ENCODE measurements at places on chromosomes 2 and 18. TPM values are rescaled to one million over a fixed set of nuclear protein-coding genes. Genes with fewer than 3 reads are reported as not detected.

The POTEC gene
- not detected for total RNA-seq

The FBLN7 gene
- total RNA-seq: 0.50 TPM

The GKN2 gene
- total RNA-seq: not detected

DNA sequence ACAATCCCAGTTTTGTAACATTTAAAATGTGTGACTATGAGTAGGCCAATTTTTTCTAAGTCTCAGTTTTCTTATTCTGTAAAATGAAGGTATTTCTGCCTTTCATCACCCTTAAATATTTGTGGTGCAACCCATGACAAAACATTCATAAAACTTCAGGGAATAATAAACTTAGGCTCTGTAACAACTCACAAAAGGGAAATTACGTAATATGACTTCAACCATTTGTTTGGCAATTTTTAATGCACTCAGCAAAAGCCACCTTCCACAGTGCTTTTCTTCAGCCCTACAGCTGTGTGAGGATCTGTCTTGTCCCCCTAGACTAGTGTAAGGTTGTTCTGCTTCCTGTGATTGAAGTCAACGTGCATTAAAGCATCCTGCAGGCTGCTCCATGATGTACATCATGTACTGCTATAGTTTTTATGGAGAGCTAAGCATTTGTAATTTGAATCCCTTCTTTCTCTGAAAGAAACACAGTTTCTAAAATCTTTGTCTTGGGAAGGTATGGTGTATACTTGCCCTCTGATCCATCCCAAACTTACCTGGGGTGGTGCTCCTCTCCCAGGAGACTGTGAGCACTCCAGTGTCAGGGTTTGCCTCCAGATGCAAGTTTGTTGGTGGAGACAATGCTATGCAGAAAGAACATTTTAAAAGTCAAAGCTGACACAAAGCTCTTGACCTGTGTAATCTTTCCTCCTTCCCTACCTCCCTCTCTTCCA, 39.1 kb downstream of the FN1 start:
- H3K4me1 ChIP-seq: no peaks in the 10 kb centered on the region
- H3K36me3 ChIP-seq: no peaks in the 10 kb centered on the region
- no peak overlapping the region for H3K27ac ChIP-seq
- no peaks in the 10 kb centered on the region for H3K27me3 ChIP-seq
- no peak for DNase-seq

DNA sequence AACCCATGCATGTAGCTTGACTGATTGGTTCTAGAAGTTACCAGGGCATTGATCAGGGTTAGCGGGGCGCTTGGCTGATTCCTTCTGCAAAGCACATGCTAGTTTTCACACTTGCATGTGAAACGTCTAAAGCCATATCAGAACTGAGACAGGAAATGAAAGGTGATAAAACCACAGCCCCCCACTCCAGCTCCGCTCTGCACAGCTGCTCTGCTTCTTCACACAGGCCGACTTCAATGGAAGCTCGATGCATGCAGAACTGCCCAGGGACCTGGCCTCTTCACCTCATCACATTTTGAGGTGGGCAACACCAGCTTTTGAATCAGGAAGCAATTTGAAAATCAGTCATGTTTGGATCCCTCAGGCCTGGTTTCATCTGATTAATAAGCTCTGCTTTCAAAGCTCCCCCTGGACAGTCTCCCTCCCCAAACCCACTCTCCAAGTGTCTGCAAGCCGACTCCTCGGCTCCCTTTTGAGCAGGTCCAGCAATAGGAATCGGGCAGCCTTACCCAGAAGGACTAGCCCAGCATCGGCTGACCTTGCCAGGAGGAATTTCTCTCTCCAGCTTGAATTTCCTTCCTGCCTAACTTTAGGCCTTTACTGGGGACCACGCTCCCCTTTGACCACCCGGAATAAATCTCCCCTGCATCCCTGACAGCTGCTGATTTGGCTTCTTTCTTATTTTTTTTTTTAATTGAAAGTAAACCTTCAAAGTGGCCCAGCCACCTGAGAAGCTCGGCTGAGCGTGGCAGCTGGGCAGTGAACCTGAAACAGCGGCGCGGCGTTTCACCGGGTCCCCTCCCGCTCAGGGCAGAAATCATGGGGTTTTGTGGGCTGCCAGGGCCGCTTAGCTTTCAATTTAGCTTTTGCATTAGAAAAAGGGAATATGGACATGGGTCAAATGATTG, 31.7 kb downstream of the HRH4 start:
- DNase-seq: no peak
- peaks cover 6% of the 10 kb centered on the region for H3K27me3 ChIP-seq
- no peak overlapping the region for H3K4me3 ChIP-seq
- H3K27ac ChIP-seq: no peak overlapping the region
- H3K36me3 ChIP-seq: no peaks in the 10 kb centered on the region

DNA sequence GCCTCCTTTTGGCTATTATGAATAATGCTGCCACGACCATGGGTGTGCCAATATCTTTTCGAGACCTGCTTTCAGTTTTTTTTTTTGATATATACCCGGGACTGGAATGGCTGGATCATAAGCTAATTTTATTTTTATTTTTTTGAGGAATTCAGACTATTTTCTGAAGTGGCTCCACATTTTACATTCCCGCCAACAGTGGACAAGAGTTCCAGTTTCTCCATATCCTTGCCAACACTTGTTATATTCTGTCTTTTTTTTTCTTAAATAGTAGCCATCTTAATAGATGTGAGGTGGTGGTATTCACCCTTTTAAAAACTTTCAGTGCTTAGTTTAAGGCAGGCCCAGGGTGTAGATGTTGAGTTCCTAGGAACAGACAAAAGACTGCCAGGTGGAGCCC, 11.8 kb downstream of the LPIN1 start:
- H3K27ac ChIP-seq: no peak overlapping the region
- peaks cover 16% of the 10 kb centered on the region for H3K4me1 ChIP-seq
- no peaks in the 10 kb centered on the region for H3K27me3 ChIP-seq
- no peak overlapping the region for H3K4me3 ChIP-seq

DNA sequence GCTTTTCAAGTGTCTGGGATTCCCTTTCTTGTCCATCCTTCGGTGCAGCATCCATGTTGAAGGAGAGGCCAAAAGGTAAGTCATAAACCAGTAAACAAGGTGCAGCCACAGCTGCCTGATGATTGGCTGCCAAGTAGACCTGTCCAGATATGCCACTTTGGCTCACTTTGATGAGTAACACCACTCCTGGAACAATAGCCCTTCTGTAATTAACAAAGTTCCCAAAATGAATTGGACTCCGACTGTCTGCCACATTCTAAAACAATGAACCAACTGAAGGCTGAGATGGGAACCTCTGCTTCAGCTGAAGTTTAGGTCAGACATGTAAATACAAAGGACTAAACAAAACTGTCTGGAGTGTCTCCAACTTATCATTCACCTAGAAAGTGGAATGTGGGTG, 82.2 kb upstream of the LGALSL start:
- H3K4me3 ChIP-seq: no peak overlapping the region
- no peaks in the 10 kb centered on the region for H3K36me3 ChIP-seq
- H3K27ac ChIP-seq: no peak overlapping the region
- no peak for DNase-seq
- H3K27me3 ChIP-seq: no peaks in the 10 kb centered on the region
- no peaks in the 10 kb centered on the region for H3K4me1 ChIP-seq

- H3K27ac ChIP-seq: no peak overlapping the region
- H3K36me3 ChIP-seq: no peaks in the 10 kb centered on the region
- DNase-seq: no peak
- H3K27me3 ChIP-seq: no peaks in the 10 kb centered on the region
Measured at GRCh38 chr2:132414081-132414480, 2.5 kb upstream of the GPR39 start.

GRCh38 chr18:63363951-63364350, 3.1 kb downstream of the KDSR start:
- no peak overlapping the region for H3K4me3 ChIP-seq
- no peak overlapping the region for H3K27ac ChIP-seq
- peaks cover 28% of the 10 kb centered on the region for H3K4me1 ChIP-seq
- DNase-seq: no peak
- H3K27me3 ChIP-seq: no peaks in the 10 kb centered on the region
- no peaks in the 10 kb centered on the region for H3K36me3 ChIP-seq

DNA sequence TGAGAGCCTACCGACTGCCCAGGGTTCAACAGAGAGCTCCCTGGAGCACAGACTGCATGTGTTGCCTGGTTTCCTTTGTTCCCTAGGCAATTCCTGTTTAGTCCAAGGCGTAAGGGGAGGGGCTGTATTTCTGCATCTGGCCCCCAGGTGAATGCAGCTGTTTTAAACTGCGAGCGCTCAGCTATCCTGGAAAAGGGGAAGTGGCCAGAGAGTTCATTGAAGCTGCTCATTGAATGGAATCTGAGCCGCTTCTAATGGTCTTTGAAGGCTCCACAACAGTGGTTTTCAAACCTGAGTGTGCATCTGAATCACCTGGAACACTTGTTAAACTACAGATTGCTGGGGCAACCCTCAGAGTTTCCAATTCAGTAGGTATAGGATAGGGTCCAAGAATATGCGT, 18.1 kb downstream of the MAPK4 start:
- no peaks in the 10 kb centered on the region for H3K36me3 ChIP-seq
- no peak overlapping the region for H3K4me3 ChIP-seq
- H3K27me3 ChIP-seq: no peaks in the 10 kb centered on the region

GRCh38 chr2:73334620-73335019, 41.3 kb upstream of the EGR4 start:
- no peak overlapping the region for H3K27ac ChIP-seq
- no peak for DNase-seq
- no peaks in the 10 kb centered on the region for H3K36me3 ChIP-seq
- no peaks in the 10 kb centered on the region for H3K4me1 ChIP-seq

DNA sequence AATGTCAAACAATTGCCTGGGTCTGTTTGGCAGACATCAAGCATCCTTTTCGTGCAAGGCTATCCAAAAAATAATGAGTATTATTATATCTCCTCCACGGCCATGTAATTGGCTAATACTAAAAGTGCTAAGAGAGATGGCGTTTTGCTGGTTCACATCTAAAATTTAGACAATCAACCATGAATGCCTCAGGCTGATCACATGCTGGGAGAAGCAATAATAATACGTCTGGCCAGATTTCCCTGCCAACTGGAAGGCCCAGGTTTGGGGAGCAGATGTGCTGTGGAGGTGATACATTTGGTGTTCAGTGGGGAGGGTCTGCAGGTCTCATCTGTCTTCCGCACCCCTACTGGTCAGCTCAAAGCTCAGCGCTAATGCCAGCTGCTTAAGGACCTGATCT, 60.3 kb upstream of the CREB1 start:
- H3K27ac ChIP-seq: no peak overlapping the region
- no peak for DNase-seq
- H3K36me3 ChIP-seq: no peaks in the 10 kb centered on the region
- no peaks in the 10 kb centered on the region for H3K4me1 ChIP-seq
- no peaks in the 10 kb centered on the region for H3K27me3 ChIP-seq
- H3K4me3 ChIP-seq: no peak overlapping the region

- no peaks in the 10 kb centered on the region for H3K36me3 ChIP-seq
- no peak overlapping the region for H3K4me3 ChIP-seq
- H3K4me1 ChIP-seq: no peaks in the 10 kb centered on the region
- no peaks in the 10 kb centered on the region for H3K27me3 ChIP-seq
Measured at GRCh38 chr2:223856021-223856420, 18.6 kb upstream of the AP1S3 start.

- peaks cover under 1% of the 10 kb centered on the region for H3K4me1 ChIP-seq
- no peaks in the 10 kb centered on the region for H3K36me3 ChIP-seq
- H3K27ac ChIP-seq: no peak overlapping the region
- H3K27me3 ChIP-seq: no peaks in the 10 kb centered on the region
Measured at GRCh38 chr18:48667276-48668254, 128.7 kb downstream of the CTIF start.

- H3K27ac ChIP-seq: no peak overlapping the region
- no peak for DNase-seq
- H3K4me1 ChIP-seq: peaks cover 32% of the 10 kb centered on the region
- H3K27me3 ChIP-seq: no peaks in the 10 kb centered on the region
Measured at GRCh38 chr18:2970772-2971659, 41.9 kb downstream of the LPIN2 start.
